ENCODE measurements at places on chromosomes 2 and 18. TPM values are rescaled to one million over a fixed set of nuclear protein-coding genes. Genes with fewer than 3 reads are reported as not detected.

Gene TMEM200C
- 0.05 TPM for total RNA-seq

Gene GALNT13
- total RNA-seq: not detected

Gene PDE1A
- 0.44 TPM for total RNA-seq

- H3K36me3 ChIP-seq: no peaks in the 10 kb centered on the region
- H3K4me3 ChIP-seq: no peak overlapping the region
- DNase-seq: no peak
Observed at GRCh38 chr2:145682546-145683157, 1162.7 kb upstream of the ZEB2 start.

DNA sequence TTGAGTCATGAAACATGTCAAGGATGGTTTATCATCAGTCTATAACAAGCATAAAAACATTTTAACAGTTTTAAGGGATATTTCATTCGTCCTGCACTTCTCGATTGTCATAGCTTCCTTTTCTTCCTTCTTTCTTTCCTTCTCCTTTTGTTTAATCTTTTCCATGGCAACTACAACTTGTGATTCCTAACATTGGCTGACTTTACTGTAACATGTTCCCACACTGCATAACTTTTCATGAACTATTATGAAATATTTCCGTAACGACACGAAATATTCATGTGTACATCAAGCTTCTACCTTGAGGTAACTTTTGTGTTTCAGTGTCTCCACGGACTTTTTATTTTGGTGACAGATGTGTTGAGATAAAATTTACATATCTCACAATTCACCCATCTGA, 134.4 kb downstream of the ACTR3 start:
- no peaks in the 10 kb centered on the region for H3K27me3 ChIP-seq
- no peak for DNase-seq
- no peaks in the 10 kb centered on the region for H3K36me3 ChIP-seq

GRCh38 chr2:122340246-122340645, 584.8 kb downstream of the TSN start:
- no peak overlapping the region for H3K27ac ChIP-seq
- DNase-seq: no peak
- H3K4me1 ChIP-seq: no peaks in the 10 kb centered on the region
- H3K36me3 ChIP-seq: no peaks in the 10 kb centered on the region

- no peak overlapping the region for H3K4me3 ChIP-seq
- no peak overlapping the region for H3K27ac ChIP-seq
- H3K36me3 ChIP-seq: no peaks in the 10 kb centered on the region
- DNase-seq: no peak
- H3K27me3 ChIP-seq: no peaks in the 10 kb centered on the region
Observed at GRCh38 chr2:65654496-65654895, 222.1 kb upstream of the SPRED2 start.

GRCh38 chr18:5772306-5773105, 122.8 kb downstream of the TMEM200C start:
- H3K4me1 ChIP-seq: no peaks in the 10 kb centered on the region
- H3K27ac ChIP-seq: no peak overlapping the region
- no peak overlapping the region for H3K4me3 ChIP-seq
- no peaks in the 10 kb centered on the region for H3K27me3 ChIP-seq
- no peak for DNase-seq

- H3K36me3 ChIP-seq: no peaks in the 10 kb centered on the region
- H3K27ac ChIP-seq: no peak overlapping the region
- no peaks in the 10 kb centered on the region for H3K27me3 ChIP-seq
Observed at GRCh38 chr2:12151716-12152115, 405.3 kb downstream of the LPIN1 start.

GRCh38 chr2:236674646-236675045, 105.0 kb downstream of the ACKR3 start:
- no peak for DNase-seq
- no peak overlapping the region for H3K4me3 ChIP-seq
- H3K27ac ChIP-seq: no peak overlapping the region
- H3K27me3 ChIP-seq: no peaks in the 10 kb centered on the region
- H3K36me3 ChIP-seq: no peaks in the 10 kb centered on the region

DNA sequence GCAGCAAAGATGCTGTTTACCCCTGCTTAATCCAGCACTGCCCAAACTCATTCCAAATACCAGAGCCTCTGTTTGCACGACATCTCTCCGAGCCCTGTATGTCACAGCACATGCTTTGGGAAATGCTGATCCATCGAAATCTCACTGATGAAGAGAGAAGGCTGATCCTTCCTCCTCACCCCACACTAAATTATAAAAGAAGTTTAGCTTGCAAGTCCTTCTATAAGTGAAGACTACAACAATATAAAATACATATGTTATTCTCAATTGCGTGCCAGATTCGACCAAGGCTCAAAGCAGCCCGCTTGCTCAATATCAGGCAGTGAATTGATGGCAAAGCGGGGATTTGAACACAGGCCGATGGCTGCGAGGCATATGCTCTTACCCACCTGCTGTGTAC, 30.7 kb upstream of the SLC35F6 start:
- no peaks in the 10 kb centered on the region for H3K4me1 ChIP-seq
- H3K27ac ChIP-seq: no peak overlapping the region
- no peak overlapping the region for H3K4me3 ChIP-seq

DNA sequence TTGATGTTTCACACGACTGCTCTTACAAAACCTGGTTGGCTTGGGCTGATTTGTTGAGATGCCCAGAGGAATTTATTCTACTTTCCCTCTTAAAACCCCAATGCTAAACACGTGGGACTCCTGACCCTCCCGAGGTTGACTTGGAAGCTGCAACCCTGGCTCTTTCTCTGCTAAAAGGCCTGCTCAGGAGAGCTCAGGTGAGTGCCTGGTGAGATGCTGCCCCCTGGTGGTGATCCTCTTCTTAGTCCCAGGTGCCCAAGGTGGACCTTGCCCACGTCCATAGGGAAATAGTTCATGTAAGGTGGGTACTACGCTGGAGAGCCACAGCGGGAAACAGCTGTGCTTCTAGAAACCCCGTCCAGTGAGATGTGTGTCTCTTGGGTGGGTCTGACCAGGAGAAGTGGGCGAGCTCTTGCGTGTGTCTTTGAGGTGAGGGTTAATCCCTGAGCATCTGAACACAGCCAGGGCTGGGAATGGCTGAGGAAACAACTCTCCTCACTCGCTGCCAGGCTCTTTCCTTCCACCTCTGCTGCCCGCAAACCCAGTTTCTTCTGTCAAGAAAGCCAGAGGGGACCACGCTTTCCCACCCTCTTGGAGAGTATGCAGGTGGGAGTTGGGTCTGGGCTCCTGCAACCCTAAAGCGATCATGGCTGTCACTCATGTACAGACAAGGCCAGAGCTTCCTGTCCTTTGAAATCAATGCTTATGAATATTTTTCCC, 25.5 kb upstream of the PXDN start:
- H3K4me1 ChIP-seq: peaks cover 31% of the 10 kb centered on the region
- no peak overlapping the region for H3K4me3 ChIP-seq
- H3K27ac ChIP-seq: no peak overlapping the region
- H3K36me3 ChIP-seq: no peaks in the 10 kb centered on the region
- peak; percentile 83 for DNase-seq

- H3K27me3 ChIP-seq: no peaks in the 10 kb centered on the region
- peak overlapping the region; percentile 20 for H3K27ac ChIP-seq
- H3K4me1 ChIP-seq: peaks cover 9% of the 10 kb centered on the region
- DNase-seq: no peak
- no peak overlapping the region for H3K4me3 ChIP-seq
- H3K36me3 ChIP-seq: no peaks in the 10 kb centered on the region
Observed at GRCh38 chr2:159265171-159265576, 21.3 kb downstream of the WDSUB1 start.

DNA sequence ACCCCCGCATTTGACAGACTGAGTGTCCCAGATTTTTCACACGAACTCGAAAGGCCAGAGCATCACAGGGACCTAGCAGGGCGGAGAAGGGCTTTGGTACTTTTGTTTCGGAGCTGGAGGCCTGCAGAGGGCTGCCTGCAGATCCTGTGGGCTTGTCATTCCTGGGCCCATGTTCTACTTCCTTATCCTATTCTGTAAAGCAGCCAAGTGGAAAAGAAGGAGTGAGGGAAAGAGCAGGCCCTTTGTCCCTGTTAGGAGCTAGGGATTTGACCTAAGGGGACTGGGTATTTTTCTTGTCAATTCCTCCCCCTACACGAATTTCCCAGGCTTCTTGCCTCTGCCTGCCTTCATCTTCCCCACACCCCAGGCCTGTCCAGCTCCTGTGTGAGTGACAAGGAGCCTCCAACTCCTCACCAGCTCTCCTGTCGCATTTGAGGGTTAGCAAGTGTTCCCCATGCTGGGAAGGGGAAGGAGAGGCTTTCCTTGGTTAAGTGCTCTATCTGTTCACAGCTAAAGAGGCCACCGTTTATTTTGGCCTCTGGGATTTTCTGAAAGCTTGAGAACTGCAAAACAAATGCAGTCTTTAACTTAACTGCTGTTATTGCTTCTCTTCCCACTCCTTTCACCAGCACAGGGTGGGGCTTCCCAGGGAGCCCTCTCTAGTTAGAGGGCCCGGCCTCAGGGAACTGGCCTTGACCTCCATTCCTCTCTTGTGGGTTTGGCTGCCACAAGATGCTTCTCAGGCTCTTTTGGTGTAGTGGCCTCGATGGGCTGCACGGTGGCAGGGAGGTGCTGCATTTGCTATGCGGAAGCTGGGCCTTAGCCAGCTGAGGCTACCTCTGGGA, 61.2 kb downstream of the SGPP2 start:
- no peak overlapping the region for H3K4me3 ChIP-seq
- no peaks in the 10 kb centered on the region for H3K36me3 ChIP-seq
- DNase-seq: no peak
- no peaks in the 10 kb centered on the region for H3K4me1 ChIP-seq
